Ascending aorta (tissue), 2 donors: ENCODE measurements at places on chromosomes 4 and X.

GRCh38 chr4:7390336-7390735 lies 44.4 kb downstream of the PSAPL1 start:
- no peak overlapping the region for H3K27ac ChIP-seq
- DNase-seq = no peak
- no peak overlapping the region for H3K4me3 ChIP-seq
- no peaks in the 10 kb centered on the region for H3K36me3 ChIP-seq
- H3K27me3 ChIP-seq = no peaks in the 10 kb centered on the region
- no peaks in the 10 kb centered on the region for H3K4me1 ChIP-seq

DNA sequence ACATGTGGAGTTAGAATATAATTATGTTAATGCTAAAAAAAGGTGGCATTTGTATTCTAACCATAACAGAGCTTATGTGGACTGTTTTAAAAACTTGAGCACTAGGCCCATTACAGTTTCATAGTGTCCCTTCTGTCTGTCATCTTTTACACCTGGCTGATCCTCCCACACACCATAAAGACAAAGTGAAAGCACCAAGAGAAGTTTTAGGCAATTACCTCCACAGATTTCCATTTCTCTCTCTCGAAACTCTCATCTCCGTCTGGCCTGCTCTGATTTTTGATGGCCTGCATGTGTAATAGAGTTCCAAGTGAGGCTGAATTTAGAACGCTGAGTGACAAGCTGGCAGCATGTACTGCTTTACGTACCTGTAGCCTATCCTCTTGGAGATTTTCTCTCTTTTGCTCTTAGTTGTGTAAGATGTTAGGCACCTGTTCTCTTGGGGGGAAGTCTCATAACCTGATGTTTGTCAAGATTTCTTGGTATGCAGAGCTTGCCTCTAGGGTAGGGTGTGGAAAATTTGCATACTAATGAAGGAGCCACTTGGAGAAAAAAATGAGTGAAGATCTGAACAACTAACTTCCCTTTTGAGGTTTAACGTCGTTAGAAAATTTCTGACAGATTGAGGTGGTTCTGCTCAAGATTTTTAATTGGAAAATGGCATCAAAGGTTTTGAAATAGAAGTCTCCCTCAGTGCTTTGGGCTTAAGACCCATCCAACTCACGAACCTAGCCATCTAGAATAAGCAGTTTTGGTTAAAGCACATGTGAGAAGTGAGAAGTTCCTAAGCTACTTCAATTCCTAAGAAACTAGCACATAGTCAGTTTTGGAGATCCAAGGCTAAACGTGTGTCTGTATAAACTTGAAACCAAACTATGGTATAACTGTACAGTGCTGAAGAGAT lies 57.6 kb upstream of the RAP1GDS1 start:
- no peaks in the 10 kb centered on the region for H3K27me3 ChIP-seq
- no peaks in the 10 kb centered on the region for H3K4me1 ChIP-seq
- no peak overlapping the region for H3K27ac ChIP-seq

DNA sequence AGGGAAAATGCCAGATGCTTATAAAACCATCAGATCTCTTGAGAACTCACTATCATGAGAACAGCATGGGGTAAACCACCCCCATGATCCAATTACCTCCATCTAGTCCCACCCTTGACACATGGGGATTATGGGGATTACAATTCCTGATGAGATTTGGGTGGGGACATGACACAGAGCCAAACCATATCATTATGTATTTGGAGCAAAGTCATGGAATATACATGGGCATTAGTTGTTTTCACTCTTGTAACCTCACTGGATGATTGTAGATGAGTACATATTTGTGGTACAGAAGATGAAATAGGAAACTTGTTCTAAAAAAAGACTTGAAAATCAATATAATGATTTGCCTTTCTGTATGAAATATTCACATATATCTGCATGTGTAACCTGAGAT lies 674.5 kb upstream of the BOD1L1 start:
- no peak overlapping the region for H3K27ac ChIP-seq
- no peak for DNase-seq
- H3K36me3 ChIP-seq = no peaks in the 10 kb centered on the region

DNA sequence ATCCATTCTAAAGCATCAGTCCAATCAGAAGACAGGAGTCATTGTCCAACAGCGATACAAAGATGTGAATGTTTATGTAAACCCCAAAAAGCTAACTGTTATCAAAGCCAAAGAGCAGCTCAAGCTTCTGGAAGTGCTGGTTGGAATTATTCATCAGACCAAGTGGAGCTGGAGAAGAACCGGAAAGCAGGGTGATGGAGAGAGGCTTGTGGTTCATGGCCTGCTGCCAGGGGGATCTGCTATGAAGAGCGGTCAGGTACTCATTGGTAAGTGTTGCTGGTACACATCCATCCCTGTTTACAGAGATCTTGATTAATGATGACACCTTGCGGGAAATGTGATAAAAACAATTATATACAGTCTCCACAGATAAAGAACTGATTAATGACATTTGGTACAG lies 11.0 kb downstream of the INTU start:
- no peaks in the 10 kb centered on the region for H3K4me1 ChIP-seq
- no peak overlapping the region for H3K4me3 ChIP-seq
- no peaks in the 10 kb centered on the region for H3K27me3 ChIP-seq
- DNase-seq = no peak
- no peak overlapping the region for H3K27ac ChIP-seq

DNA sequence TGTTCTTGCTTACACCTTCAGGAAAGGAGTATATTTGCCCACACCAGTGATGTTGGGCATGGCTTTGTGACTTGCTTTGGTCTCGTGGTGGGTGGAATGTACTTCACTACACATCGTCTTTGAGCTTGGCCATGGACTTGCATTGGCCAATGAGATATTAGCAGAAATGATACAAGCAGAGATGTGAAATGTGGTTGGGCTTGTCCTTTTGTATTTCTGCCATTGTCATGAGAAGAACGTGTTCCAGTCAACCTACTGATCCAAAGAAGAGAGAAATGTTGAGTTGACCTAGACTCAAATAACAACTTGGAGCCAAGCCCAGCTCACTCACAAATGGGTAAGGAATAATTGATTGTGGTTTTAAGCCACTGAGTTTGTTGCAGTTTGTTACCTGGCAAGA lies 138.4 kb upstream of the ARX start:
- no peaks in the 10 kb centered on the region for H3K27me3 ChIP-seq
- no peak overlapping the region for H3K4me3 ChIP-seq
- DNase-seq = no peak
- H3K27ac ChIP-seq = no peak overlapping the region

DNA sequence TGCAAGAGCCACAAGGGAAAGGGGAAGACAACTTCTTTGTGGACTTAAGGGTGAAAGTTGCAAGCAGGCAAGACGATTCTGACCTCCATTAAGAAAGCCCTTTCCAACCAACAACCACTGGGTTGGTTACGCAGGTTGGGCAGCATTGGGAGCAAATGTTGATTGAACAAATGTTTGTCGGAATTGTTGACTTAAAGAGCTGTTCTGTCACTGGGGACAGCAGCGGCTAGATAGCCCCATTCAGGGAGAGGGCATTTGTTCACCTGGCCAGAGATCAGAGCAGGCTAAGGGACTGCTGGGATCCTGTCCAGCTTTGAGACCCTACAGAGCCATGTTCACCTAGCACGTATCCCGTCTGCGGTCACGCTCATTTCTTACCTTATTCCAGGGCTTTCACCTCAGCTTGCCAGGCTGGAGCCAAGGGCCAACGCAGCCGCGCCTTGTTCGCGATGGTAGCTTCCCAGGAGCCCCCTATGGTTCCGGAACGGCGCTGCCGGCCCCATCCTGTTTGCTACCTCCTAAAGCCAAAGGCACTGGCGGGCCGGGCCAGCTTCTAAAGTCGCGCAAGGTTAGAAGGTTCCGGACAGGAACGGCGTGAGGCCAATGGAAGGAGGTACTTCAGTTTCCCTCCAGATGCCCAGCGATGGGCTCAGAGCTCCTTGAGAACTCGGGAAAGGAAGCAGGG lies 24.6 kb downstream of the F9 start:
- H3K4me1 ChIP-seq = no peaks in the 10 kb centered on the region
- no peak overlapping the region for H3K4me3 ChIP-seq
- no peak for DNase-seq
- H3K27me3 ChIP-seq = no peaks in the 10 kb centered on the region

- no peaks in the 10 kb centered on the region for H3K27me3 ChIP-seq
- DNase-seq = no peak
These were observed 89.7 kb downstream of the MID1IP1 start for GRCh38 chrX:38890963-38891362.

- H3K27me3 ChIP-seq = no peaks in the 10 kb centered on the region
- H3K27ac ChIP-seq = peak overlapping the region; percentile 68
- DNase-seq = no peak
- H3K4me3 ChIP-seq = peak overlapping the region; percentile 51
- peaks cover 7% of the 10 kb centered on the region for H3K36me3 ChIP-seq
These were observed 5.6 kb upstream of the ADD1 start for GRCh38 chr4:2837904-2838496.

DNA sequence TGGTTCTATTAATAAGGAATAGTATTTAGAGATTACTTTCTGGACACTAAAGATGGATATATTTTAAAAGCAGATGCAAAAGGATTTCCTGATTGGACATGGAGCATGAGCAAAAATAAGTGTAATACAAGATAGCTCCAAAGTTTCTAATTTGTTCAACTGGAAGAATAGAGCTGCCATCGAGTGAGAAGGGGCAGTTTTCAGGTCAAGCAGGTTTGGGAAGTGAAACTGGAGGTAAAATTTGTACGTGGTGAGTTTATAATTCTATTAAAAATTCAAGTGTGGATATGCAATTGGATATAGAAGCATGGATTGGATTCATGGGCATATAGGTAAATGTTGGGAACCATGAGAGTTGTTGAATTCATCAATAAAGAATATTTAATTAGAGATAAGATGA lies 31.8 kb downstream of the PRDM8 start:
- no peak overlapping the region for H3K27ac ChIP-seq
- H3K4me3 ChIP-seq = no peak overlapping the region
- H3K36me3 ChIP-seq = no peaks in the 10 kb centered on the region
- H3K4me1 ChIP-seq = no peaks in the 10 kb centered on the region
- H3K27me3 ChIP-seq = no peaks in the 10 kb centered on the region

GRCh38 chr4:108237693-108238092 lies 69.0 kb upstream of the LEF1 start:
- H3K27me3 ChIP-seq = no peaks in the 10 kb centered on the region
- H3K4me3 ChIP-seq = no peak overlapping the region
- no peak overlapping the region for H3K27ac ChIP-seq
- DNase-seq = no peak
- no peaks in the 10 kb centered on the region for H3K4me1 ChIP-seq

DNA sequence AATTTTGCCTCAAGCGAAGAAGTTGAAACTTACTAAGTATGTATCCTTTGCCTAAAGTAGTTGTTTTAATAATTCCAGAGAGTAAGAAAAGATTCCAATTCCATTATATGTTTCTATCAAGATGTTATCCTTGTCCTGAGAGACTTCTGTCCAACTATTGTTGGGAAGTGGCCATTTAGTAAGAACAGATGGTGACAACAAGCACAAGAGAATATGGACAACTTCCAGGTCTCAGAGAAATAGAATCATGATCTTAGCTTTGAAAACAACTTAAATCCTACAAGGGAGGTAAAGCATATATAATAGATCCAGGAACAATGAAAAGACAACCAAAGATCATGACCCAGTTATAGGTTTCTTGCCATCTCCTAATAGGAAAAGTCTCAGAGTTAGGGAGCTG lies 486.6 kb upstream of the PCDH10 start:
- H3K4me3 ChIP-seq = no peak overlapping the region
- no peaks in the 10 kb centered on the region for H3K27me3 ChIP-seq
- no peaks in the 10 kb centered on the region for H3K4me1 ChIP-seq
- DNase-seq = no peak

DNA sequence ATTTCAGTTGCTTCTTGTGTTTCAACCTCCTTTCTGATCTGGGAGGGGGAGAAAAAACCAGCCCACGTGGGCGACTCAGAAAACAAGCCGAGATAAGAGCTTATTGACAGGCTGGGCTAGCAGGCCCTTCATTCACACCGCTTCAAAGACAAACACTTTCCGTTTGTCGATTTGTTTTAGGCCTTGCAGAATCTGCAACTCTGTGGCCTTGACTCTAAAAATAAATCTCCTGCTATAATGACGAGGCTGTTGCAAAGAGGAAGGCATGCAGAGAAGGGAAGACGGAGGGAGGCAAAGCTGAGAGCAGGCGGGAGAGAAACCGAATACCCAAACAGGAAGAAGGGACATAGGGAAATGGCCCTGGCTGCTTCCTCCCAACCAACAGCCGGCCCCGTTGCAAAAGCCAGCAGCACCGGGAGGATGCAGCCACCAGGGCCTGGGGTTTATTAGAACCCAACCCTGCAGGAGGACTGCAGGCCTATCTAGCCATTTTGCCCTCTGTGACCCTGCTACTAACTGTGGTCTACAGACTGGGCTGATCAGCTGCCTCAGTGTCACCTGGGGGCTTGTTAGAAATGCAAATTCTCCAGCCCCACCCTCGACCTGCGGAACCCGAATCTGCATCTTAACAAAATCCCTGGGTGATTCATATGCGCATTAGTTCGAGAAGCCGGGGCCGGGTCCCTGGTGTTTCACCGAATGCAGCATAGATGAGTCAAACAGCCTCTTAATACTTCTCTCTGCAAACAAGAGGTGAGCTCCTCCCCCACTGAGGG lies 325.5 kb downstream of the BCOR start:
- no peaks in the 10 kb centered on the region for H3K4me1 ChIP-seq
- H3K36me3 ChIP-seq = no peaks in the 10 kb centered on the region
